ENCODE measurements at places on chromosomes 13 and 19.

- DNase-seq, result peak; percentile 14
These were observed 42.0 kb upstream of the IPO5 start for GRCh38 chr13:97911311-97912138.

DNA sequence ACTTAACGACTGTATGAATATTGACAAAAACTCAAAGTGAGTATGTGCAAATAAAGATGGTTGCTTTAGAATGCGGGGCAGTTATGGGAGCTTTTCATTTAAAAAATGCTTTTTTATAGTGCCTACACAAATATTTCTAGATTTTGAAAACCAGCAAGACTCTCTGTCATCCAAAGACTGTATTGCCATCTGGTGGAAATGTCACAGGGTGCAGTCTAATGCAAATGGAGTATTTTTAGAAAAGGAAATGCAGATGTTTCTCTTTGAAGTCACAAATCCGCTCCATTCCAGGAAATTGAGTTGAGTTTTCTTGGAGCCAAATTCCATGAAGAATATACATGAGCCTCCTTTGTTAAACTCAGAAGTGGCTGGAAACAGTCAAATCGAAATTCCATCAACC, 2.3 kb upstream of the C1QTNF9B start:
- DNase-seq, result no peak

DNA sequence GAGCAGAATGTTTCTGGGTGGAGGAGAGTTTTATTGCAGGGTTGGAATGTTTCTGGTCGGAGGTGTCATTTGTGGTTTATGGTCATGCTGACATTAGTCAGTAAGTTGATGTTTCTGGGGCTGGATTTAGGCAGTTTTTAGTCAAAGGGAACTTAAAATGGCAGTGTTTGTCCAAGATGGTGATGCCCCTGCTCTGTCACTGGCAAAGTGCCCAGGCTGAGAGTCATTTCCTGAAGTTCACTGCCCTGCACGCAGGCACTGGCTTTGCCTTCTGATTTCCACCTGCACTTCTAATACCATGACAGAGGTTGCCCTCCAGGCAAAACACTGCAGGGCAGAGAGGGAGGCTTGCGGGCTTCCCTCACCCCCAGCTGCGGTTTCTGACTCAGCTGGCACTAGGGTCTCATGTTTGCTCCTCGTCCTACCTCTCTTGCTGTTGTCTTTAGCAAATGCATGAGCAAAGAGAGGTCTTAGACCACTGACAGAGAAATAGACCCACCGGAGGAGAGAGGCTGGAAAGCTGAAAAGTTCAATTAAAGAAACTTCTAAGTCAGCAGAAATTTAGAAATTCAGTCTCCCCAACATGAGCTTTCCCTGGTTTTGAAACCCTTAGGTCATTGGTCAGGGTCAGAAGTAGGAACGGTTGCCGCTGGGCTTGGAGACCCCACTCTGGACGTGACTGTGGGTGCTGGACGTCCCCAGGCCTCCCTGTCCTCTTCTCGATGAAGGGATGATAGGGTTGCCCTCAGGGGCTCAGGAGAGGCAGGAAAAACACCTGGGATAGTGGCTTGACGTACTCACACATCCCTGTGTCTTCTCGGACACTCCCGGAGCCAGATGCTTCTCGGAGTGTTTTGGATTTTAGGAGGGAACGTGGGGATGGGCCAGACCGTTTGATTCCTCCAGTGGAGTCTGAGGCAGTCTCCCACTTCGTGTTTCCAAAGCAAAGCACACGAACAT, 26.3 kb downstream of the TMEM255B start:
- no peak for DNase-seq

GRCh38 chr19:47158879-47159503, 28.4 kb downstream of the SAE1 start:
- no peak for DNase-seq

DNA sequence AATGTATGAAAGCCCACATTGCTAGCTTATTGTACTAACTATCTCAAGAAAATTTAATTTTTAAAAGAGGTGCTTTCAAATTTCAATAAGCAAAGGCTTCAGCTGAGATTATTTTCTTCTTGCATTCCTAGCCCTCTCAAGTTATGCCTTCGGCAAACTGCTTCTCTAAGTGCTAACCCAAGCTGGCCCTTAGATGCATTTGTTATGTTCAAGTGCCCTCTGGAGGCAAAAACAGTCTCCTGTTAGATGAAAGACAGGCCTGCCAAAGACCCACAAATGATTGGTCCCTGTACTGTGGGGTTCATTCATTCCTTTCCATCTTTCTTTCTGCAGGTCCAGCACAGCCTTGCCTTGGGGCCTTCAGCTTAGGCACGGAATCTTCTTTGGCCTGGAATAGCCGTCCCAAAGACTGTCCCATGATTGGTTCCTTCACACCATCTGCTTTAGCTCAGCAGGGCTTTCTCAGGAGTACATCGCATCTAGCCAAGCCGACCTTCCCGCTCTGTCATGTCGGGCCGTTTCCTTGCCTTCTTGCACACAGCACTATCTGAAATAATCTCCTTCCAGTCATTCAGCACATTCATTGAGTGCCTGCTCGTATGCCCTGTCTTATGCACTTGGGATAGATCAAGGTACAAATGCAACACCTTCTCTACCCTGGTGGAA, 26.4 kb upstream of the TPTE2 start:
- DNase-seq, result peak; percentile 46
